Cardiac fibroblast (primary cell): ENCODE measurements at places on chromosomes 4 and X.

GRCh38 chr4:85457752-85458467 lies 17.0 kb upstream of the ARHGAP24 start:
- DNase-seq: no peak

GRCh38 chrX:149531599-149531998 lies 9.2 kb upstream of the EOLA1 start:
- no peak for DNase-seq

DNA sequence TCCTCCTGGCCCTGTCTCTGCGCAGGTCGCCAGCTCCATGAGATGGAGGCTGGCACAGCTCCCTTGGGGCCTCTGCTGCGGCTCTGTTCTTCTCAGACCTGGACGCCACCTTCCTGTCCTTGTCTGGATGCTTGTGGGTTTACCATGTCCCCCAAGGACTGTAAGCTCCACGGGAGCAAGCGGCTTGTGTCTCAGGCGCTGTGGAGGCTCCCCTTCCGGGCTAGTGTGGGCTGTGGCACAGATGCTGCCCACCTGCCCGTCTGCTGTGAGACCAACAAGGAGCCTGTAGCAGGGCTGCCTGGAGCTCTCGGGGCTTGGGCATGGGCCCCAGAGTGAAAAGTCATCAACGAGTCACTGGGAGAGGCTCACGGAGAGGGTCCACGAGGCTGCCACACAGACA lies 25.2 kb downstream of the NAT8L start:
- DNase-seq: no peak

- DNase-seq: peak; percentile 19
Measured at GRCh38 chr4:77432717-77433417, 172.8 kb upstream of the CXCL13 start.

- no peak for DNase-seq
Measured at GRCh38 chrX:142156567-142156966, 48.5 kb downstream of the MAGEC2 start.

DNA sequence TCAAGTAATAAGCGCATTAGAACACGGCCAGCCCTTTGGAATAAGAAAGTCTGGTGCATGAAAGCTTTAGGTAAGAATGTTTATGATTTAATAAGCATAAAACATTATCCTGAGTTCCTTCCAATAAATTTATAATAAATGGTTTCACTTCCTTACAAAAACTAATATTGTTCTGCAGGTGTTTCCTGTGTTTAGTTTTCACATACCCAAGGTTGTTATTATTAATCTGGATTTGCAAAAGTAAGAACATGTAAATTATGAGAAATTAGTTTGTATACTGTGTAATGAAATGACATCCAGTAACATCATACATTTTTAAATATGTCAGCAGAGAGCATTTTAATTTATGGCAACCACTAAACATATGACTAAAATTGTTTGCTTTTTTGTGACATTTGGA lies 72.1 kb downstream of the BANK1 start:
- DNase-seq: no peak

DNA sequence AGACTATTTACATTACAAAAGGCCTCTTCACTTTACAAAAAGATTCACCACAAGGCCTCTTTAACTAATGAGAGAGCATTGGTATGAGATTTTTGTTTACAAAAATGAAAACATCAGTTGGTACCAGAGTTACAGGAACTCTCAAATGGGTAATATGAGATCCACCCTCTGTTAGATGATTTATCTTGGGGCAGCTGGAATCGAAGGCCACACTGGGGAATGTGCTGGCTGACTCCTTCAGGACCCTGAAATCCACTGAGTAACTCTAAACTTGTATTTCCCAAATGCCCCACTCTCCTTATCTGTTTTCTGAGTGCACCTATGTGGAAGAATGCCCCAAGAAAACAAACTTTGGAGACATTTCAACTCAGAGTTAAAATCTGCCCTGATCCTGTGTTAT lies 232.9 kb upstream of the F9 start:
- DNase-seq: no peak

GRCh38 chrX:42362219-42362618 lies 415.7 kb downstream of the PPP1R2C start:
- DNase-seq: no peak

GRCh38 chrX:38860106-38861013 lies 59.1 kb downstream of the MID1IP1 start:
- DNase-seq: no peak

- DNase-seq: no peak
Measured at GRCh38 chr4:17726911-17727310, 54.5 kb downstream of the FAM184B start.

DNA sequence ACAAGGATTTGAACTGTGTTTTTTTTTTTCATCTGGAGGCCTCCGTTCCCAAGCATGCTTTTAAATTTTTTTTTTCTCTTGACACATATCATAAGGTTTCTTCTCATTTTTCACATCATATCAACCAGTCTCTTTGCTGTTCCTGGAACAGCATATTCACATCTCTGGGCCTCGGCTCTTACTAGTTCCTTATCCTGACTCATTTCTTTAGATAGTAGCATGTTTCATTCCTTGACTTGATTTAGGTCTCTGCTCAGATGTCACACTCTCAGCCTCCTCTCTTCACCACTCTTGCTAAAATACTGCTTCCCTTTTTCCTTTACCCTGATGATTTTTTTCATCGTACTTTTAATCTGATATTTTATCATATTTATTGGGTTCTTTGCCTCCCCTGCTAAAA lies 976.4 kb upstream of the FTHL17 start:
- no peak for DNase-seq

DNA sequence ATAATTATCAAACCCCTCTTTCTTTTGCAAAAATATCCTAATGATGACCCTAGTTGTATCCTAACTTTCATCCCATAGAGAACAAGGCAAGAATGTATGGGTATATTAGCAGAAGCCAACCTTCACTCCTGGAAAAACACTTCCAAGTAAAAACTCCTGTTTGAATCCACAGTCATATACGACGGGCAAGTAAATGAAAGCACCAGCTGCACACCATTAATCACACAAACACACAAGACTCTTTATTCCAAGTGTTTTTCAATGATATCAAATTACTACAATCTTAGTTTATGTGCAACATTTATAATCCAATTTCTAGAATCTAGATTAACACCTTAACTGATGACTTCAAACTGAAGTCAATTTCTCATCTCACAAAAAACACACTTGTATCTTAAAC lies 22.9 kb downstream of the ACSL4 start:
- DNase-seq: no peak

DNA sequence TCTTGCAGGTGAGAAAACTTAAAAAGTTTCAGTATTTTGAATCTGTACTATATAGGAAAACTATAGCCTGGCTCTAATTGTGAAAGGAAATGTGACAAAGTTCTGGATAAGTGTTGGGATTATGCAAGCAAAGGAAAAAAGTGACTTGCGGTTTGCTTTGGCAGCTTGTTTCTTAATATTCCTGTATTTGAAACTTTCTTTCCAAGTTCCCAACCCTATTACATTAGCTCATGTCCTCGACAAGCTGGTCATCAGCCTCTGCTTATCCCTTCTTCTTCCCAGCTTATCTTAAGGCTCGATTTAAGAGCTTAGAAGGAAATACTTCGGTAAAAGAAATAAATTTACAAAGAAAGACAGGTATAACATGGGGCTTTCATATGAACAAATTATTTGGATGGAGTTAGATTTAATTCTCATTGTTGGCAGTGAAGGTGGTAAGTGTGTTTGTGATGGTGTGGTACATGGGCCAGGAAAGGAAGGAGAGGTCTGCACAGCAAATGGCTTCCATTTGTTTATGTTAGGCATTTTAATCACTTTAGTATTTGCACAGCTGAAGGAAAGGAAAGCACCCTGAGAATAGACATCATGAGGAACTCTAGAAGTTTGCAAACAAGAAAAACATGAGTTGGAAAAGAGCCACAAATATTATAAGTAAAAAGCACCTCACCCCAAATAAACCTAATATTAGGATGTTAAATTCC lies 5.1 kb upstream of the MYOZ2 start:
- peak; percentile 83 for DNase-seq

DNA sequence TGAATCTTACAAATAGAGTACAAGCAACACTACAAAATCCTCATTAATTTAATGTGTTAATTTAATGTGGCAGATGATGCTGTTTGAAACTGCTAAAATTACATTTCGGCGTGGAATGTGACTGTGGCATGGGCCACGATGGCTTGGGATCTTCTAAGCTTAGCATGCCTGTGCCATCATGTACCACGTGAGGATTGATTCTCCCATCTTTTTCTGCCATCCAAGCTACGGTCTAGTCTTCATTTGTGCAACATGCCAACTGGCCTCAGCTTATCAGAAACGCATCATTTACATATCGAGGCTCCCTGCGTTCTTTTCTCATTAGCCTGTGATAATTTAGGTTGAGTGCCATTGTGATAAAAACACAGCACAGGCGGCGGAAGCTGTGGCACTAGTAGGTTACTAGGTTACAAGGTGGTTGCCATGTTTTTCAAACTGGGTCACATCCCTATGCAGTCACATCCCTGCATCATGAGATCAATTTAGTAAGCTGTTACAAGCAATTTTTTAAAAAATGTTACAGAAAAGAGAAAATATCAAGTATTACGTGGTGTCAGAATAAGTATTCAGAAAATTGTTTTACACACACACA lies 189.9 kb upstream of the RBPJ start:
- DNase-seq: no peak

DNA sequence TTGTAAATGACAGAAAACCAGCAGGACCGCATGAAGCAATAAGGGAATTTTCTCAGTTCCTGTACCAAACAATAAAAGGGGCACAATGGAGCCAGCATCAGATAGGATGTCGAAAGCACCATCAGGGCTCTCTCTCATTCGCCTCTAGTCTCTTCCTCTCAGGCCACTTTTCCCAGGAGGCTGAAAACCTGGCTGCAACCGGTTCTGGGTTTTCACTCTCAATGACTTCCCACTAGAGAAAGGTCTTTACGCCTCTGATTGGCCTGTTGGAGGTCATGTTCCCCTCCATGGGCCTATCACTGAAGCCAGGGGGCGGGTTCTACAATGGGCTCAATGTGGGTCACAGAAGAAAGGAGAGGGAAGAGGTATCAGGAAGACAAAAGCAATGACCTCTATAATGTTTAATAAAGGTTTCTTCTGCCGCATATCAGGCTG lies 29.3 kb downstream of the ZNF827 start:
- peak; percentile 59 for DNase-seq

DNA sequence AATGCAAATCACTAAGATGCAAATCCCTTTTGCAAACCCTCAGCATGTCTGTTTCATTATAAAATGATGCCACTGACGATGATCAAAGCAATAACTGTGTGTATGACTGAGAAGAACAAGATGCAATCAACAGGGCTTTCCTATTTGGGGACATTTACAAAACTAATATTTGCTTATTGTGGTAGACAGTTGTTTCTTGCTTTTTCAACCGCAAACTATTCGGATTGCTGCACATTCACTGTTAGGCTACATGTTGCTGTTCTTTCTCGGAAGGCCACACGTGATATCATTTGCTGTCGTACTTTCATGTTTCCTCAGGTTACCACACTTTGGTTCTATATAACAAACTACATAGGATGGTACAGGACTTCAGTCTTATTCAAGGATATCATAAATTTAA lies 49.8 kb downstream of the NPY5R start:
- no peak for DNase-seq

GRCh38 chr4:7778510-7779431 lies 160.9 kb downstream of the AFAP1 start:
- DNase-seq: no peak

DNA sequence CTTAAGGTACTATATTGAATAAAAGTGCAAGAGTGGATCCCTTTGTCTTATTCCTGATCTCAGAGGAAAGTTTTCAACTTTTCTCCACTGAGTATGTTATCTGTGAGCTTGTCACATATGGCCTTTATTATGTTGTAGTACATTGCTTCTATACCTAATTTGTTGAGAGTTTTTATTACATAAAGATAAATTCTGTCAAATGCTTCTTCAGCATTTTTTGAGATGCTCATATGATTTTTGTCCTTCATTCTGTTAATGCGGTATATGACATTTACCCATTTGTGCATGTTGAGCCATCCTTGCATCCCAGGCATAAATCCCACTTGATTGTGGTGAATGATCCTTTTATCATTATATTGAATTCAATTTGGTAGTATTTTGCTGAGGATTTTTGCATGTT lies 11.0 kb downstream of the SLC25A31 start:
- DNase-seq: no peak

- DNase-seq: no peak
Measured at GRCh38 chr4:101315786-101316185, 31.5 kb downstream of the PPP3CA start.

- DNase-seq: peak; percentile 61
Measured at GRCh38 chr4:78689261-78689660, 86.9 kb upstream of the BMP2K start.

GRCh38 chr4:72118017-72118416 lies 86.2 kb downstream of the NPFFR2 start:
- no peak for DNase-seq

DNA sequence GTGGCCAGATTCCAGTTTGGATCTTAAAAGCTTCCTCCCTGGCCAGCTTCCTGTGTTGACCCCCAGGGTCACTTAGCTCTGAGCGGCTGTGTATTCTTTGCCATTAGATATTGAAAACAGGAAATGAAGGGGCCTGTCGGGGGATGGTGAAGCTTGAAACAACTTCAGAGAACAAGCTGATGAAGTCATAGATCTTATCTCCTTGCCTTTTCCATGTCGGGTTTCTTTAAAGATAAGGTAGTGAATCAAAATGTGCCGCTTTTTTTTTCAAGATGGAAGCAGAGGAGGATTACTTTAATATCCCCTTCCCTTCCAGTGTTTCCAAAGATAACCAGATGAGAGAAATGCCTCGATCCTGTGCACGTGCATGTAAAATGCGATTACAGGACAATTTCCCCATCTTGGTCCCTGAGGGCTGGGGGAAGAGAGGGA lies 508.5 kb downstream of the MID1IP1 start:
- peak; percentile 19 for DNase-seq

DNA sequence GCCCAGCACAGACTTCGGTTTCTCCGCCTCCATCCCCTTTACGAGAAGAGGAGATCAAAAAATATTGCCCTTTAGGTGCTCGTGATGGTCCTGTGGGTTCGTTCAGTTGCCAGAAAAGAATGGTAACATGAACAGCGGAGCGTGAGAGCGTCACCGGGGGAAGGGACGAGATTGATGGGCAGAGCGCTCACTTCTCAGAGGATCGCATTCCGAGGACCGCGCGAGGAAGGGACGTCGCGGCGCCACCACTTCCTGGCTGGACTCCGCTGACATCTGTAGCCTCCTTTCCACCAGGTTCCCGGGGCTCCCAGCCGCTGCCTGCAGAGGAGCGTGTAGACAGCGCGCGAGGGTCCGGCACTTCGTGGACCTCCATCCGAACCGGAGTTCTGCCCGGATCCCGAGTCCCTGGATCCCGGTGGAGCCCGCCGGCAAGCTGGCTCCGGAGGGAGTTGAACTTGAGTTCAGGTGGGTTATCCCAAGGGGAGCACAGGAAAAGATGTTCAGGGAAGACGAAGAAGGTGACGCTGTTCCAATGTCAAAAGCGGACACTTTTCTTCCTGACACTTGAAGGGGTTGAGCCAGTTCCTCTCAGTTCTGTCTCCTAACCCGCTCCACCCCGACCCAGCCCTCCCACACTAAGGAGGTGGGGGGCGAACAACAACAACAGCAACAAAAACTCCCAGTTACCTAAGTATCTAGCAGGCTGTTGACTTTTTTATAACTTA lies 484 bp downstream of the GALNTL6 start:
- no peak for DNase-seq
